WTC11 (cell line): ENCODE measurements at places on chromosomes 1 and 21. TPM values are rescaled to one million over a fixed set of nuclear protein-coding genes. Genes with fewer than 3 reads are reported as not detected.

The SELENBP1 gene
- total RNA-seq: 17.9 to 23.9 TPM (median 20.2 TPM) in 3 replicates

The ZNF648 gene
- 0.17 to 0.46 TPM (median 0.27 TPM) in 3 replicates for total RNA-seq

DNA sequence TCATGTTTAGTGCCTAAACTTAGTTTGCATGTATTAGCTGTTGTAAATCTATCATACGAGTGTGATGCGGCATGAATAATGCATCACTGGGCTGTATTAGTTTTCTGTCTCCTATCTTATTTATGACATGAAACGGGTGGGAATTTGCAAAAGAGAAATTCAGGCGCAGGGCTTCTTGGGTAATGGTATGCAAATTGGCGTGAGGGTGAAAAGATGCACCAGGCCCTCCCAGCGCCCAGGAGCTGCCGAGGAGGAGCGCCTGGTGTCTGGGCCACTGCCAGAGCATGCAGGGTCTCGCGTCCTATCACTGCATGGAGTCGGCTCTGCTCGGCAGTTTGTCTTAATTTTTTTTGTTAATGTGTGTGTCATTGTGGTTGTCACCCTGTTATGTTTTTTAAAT lies 82.9 kb upstream of the ACTL8 start:
- no peak for DNase-seq

The ZBTB37 gene
- 14.0 to 15.5 TPM (median 14.4 TPM) in 3 replicates for total RNA-seq

DNA sequence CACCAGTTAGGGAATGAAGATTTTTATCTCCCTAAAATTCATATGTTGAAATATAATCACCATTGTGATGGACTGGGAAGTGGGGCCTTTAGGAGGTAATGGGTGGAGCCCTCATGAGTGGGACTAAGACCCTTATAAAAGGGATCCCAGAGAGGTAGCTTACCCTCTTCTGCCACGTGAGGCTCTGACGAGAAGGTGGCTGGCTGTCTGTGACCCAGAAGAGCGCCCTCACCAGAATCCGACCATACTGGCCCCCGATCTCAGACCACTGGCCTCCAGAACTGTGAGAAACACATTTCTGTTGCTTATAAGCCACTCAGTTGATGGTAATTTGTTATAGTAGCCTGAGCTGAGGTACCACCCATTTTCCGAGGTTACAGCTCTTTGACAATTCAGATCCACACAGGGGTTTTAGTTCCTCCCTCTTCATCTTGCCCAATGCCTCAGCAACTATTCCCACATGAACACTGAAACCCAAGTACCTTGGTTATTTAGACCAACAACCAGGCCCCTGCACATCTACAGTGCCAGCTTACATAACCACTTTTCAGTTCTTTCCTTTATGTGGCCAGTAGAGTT lies 27.6 kb upstream of the HUNK start:
- DNase-seq: no peak

DNA sequence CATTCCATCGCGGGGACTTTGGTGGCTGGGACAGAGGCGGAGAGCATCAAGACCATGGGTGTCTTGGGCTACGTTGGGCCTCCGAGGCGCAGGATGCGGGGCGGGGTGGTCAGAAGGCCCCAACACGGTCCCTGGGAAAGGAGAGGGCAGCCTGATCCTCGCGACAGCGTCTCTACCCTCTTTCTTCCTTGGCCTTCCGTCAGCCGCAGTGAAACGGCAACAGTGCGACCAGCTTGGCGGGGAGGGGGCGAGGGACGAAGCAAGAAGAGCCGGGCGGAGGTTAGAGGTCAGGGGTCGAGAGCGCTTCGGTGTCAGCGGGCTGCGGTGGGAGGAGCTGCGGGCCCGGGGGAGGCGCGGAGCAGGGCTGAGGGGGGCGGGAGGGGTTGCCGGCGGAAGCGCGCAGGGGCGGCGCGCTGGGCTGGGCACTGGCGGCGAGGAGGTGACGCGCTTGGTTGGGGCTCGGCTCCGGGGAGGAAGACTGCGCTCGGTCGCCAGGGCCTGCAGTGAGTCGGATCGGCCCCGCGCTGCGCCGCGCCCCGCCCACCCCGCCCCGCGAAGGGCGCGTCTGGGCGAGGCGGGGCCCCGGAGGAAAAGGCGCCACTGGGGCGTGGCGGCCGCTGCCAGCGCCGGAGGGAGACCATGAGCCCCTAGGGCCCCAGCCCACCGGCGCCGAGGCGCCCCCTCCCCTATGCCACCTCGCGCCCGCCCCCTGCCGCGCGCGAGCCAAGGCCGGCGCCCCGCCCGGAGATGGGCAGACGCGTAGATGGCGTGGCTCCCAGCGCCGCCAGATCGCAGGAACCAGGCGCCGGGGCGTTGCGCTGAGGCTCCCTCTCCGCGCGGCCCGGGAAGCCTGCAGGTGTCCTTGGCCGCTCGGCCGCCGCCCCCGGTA lies at the start of gene KCNC4:
TSS of gene KCNC4 (plus strand) at position 600 of the 889 bp plus-strand sequence. CDS start 1,186 bp downstream, outside the sequence.
- peak; percentile 87 for DNase-seq

DNA sequence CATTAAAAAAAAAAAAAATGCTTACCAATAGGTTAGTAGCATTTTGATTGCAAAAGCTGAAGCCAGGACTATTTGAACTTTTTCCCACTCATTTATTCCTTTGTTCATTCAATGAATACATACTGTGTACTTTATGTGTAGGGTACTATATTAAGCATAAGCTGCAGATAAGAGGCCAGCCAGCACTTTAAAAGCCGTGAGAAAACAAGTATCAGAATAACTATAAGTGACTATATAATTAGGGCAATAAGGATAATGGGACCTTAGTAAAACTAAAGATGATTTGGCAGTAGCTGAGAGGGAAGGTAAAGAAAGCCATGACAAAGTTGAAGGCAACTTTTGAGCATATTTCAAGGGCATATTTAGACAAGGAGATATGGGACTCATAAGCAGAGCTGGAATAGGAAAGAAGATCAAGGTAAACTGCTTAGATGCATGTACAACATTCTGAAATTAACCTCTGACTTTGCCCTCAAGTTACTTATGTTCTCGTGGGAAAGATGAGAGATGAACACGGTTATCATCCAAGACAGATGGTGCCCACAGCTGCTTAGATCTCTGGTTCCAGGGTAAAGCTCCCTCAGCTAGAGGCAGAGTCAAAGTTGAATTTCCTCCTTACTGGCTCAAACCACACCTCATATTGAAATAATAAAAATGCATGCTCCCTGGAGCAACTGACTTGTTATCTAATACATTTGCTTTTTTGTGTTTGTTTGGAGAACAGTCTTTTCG lies 44.0 kb upstream of the FMO2 start:
- DNase-seq: no peak

- no peak for DNase-seq
These were observed 15.6 kb upstream of the TACSTD2 start for GRCh38 chr1:58592522-58593134.

The DNAJC6 gene
- total RNA-seq: 6.0 to 9.1 TPM (median 7.6 TPM) in 3 replicates

- DNase-seq: no peak
These were observed 127.0 kb downstream of the CRB1 start for GRCh38 chr1:197394831-197395608.

GRCh38 chr1:176177764-176178163 lies 29.3 kb downstream of the COP1 start:
- DNase-seq: no peak

The BLACAT1 gene
- total RNA-seq: 5.2 to 9.8 TPM (median 5.3 TPM) in 3 replicates

- DNase-seq: no peak
These were observed 7.7 kb downstream of the PRAMEF1 start for GRCh38 chr1:12798911-12799310.

The TINAGL1 gene
- total RNA-seq: 7.2 to 8.4 TPM (median 8.4 TPM) in 3 replicates

DNA sequence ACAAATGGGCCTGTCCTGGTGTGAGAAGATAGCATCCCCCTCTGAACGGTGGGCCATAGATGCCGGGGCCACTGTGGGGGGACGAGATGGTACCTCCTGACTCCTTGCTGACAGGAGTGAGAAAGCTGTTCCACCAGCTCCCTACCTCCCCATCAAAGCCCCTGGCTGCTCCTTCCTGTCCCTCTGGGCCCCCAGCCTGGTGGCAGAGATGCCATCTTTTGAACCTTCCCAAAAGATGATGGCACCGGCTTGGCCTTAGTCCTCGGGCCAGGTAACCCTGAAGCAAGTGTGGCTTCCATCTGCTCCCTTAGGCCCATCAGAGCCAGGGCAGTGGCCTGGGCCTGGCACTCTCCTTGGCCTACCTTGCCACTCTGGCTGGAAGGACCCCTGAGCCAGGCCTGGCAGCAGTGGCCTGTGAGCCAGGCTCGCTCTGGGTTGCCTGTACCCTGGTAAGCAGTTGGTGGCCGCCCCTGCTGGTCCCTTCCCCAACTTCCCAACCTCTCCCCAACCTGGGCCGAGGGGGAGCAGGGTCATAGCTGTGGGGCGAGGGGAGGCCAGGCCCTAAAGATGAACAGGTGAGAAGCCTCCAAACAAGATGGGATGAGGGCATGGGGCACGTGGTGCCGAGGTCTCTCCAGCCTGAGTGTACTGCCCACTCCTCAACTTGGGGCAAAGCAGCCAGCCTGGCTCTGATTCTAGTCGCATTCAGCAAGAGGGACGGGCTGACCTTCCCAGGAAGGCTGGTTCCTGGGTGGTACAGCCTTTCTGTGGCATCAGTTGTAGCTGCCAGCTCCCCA lies 34.7 kb downstream of the ZBTB17 start:
- DNase-seq: no peak

The XKR8 gene
- 15.0 to 16.4 TPM (median 15.5 TPM) in 3 replicates for total RNA-seq

DNA sequence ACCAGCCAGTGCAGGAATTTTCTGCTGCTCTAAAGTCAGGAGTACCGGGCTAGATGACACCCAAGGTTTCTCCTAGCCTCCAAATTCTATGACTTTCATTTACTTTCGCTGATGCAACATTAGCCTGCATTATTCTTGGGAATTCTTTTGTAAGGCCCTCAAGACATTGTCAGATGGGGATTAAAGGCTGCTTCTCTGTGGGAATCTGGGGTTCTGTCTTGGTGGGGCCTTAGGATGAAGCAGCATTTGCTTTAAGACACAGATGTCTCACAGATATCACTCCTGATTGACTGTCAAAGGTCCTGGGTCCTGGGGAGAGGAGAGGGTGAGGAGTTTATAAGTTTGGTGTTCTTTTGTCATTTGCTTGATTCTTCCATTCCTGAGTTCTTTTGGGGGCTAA lies 11.6 kb downstream of the PKP1 start:
- DNase-seq: no peak

DNA sequence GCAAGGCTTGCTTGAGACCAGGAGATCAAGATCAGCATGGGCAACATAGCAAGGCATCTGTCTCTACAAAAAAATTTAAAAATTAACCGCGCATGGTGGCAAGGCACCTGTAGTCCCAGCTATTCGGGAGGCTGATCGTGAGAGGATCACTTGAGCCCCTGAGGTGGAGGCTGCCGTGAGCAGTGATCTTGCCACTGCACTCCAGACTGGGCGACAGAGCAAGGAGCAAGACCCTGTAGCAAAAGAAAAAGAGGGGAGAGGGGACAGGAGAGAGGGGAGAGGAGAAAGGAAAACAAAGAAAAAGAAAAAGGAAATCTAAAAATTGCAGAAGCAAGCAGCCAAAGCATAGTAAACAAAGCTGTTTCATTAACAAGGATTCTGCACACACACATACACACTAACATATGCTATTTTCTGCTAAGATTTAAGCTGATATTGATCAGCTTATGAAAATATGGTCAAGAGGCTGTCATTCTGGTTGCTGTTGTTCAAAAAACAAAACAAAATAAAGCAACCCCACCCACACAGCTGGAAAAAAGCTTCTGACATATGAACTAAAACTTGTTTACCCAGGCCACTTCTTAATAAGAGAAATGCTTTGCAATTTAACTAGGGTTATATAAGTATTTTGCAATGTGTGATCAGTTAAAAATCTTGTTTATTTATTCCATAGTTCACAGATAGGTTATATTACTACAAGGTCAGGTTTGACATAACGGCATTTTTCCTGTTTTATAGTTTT lies 1.8 kb downstream of the ARNT start:
- DNase-seq: no peak

- no peak for DNase-seq
These were observed 16.7 kb downstream of the MACF1 start for GRCh38 chr1:39220891-39221870.

GRCh38 chr1:22105611-22106207 lies 37.2 kb downstream of the WNT4 start:
- no peak for DNase-seq

GRCh38 chr1:17214876-17215544 lies 10.1 kb downstream of the PADI1 start:
- DNase-seq: no peak

The CYB561D1 gene
- 5.1 to 6.7 TPM (median 6.5 TPM) in 3 replicates for total RNA-seq

- no peak for DNase-seq
These were observed 173.7 kb upstream of the COA6 start for GRCh38 chr1:234199476-234200127.

- DNase-seq: no peak
These were observed 6.5 kb upstream of the ITGB2 start for GRCh38 chr21:44927259-44927586.

The OLFML2B gene
- total RNA-seq: 4.9 to 6.5 TPM (median 6.2 TPM) in 3 replicates

The WDR64 gene
- total RNA-seq: not detected in 3 replicates
